Activated naive CD8-positive, alpha-beta T cell treated with anti-CD3 and anti-CD28 coated beads for 36 hours (primary cell): ENCODE measurements at places on chromosomes 12 and 14. TPM values are rescaled to one million over a fixed set of nuclear protein-coding genes. Genes with fewer than 3 reads are reported as not detected.

DNA sequence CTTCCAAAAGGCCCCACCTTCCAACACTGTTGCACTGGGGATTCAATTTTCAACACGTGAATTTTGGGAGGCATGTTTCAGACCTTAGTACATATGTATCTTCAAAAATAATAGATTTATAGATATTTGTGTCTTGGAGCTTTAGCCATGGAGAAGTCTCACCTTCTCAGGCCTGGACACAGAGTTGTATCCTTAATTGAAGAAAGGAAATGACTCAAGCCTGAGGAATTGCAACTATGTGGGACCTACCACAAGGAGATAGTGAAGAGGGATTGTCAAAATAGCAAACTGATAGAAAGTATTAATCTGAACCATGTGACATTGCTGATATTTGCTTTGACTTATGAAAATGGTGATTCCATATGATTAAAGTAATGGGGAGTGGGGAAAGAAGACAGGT, 89.8 kb downstream of the ACSS3 start:
- no peak for DNase-seq

DNA sequence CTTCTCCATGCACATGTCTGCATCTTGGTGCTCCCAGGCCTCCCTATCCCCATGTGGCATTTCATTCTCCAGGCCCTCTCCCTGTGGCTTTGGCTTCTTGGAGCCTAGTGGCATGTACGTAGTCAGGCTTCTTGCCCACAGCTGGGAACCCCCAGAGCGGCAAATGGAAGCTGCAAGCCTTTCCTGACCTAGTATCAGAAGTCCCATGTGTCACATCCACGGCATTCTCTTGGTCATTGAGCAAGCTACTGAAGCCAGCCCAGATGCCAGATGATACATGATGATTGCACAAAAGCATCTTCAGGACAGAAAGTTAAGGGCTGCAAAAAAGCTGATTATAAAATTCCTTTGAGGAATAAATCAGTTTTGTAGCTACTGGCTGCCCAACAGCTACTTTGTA, 154.9 kb downstream of the PELI2 start:
- DNase-seq: no peak

DNA sequence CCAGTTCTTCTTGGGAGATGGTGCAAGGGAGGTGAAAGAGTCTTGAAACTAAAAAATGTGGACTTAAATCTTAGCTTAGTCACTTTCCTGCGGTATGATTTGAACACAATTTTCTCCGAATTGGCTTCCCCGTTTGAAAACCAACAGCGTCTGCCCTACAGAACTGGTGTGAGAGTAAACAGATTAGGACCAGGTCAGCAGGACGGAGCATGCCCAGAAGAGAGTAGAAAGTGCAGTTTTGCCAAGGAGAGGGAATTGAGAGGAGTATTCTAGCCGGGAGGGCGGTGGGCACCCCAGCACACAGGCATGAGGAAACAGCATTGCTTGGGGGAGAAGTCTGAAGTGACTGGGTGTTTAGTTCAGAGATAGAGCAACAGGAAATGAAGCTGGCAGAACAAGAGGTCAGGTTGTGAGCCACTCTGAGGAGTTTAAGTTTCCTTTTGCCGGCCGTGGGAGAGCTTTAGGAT, 927.1 kb downstream of the VRK1 start:
- DNase-seq: peak; percentile 30

DNA sequence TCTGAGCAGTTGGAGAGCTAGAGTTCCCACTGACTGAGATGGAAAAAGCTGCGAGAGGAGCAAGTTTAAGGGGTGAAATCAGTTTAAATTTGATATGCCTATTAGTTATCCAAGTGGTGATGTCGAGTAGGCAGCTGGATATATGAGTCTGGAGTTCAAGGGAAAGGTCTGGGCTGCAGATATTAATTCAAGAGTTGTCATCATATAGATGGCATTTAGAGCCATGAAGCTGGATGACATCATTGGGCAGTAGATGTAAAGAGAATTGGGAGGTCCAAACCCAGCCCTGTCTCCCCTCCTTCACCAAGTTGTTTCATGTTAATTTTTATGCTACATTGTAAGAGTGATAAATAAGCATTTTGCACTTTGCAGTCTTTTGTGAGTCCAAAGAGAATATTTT, 898.1 kb downstream of the GALC start:
- no peak for DNase-seq

- DNase-seq: no peak
These were observed 578 bp downstream of the PPP1R13B start for GRCh38 chr14:103846543-103847450.

DNA sequence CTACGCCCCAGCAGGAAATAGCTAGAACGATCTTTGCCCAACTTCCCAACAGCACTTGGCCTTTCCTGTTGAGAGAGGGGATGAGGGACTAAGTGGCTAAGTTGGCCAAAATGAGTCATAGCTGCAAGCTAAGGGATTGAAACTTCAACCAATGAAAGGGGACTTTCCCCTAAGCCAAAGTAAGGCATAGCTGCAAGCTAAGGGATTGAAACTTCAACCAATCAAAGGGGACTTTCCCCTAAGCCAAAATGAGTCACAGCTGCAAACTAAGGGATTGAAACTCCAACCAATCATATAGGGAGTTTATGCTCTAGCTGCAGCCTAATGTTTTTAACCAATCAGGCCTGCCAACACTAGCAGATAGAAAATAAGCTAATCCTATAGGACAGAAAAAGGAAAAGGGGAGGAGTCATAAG, 100.5 kb upstream of the SSTR1 start:
- peak; percentile 15 for DNase-seq

DNA sequence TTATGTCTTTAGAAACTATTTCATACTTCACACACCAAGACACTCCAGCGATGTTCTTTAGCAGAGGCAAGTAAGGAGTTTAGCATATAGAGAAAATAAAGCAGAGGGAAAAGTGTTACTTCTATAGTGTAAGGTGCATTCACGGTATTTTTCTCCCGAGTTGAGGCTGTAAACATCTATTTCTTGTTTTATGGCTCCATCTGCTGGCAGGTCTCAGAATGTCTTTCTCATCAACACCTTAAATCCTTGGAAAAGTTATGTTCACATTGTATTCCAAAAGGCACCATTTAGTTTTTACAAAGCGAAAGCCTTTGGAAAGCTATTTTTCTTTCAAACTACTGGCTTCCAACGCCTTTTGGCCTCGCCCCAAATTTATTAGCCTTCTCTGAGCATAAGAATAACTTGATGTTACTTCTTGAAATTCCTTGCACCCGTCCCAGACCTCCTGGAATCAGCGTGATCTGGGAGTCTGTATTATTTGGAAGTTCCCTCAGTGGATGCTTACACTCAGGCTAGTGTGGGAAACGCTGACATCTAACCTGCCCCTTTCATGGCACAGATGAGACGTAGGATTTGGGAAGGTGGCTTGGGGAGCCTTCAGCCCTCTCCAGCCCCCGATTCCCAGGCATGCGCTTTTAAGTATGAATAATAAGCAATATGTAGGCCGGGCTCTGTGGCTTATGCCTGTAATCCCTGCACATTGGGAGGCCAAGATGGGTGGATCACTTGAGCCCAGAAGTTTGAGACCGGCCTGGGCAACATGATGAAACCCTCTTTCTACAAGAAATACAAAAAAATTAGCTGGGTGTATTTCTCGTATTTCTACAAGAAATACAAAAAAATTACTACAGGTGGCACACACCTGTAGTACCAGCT, 1.9 kb upstream of the PIWIL1 start:
- DNase-seq: no peak

- DNase-seq: no peak
These were observed 26.2 kb downstream of the FAM177A1 start for GRCh38 chr14:35072226-35072625.

- DNase-seq: no peak
These were observed 17.6 kb downstream of the SOS2 start for GRCh38 chr14:50213795-50214194.

- DNase-seq: no peak
These were observed 8.7 kb downstream of the CLIP1 start for GRCh38 chr12:122413516-122414404.

DNA sequence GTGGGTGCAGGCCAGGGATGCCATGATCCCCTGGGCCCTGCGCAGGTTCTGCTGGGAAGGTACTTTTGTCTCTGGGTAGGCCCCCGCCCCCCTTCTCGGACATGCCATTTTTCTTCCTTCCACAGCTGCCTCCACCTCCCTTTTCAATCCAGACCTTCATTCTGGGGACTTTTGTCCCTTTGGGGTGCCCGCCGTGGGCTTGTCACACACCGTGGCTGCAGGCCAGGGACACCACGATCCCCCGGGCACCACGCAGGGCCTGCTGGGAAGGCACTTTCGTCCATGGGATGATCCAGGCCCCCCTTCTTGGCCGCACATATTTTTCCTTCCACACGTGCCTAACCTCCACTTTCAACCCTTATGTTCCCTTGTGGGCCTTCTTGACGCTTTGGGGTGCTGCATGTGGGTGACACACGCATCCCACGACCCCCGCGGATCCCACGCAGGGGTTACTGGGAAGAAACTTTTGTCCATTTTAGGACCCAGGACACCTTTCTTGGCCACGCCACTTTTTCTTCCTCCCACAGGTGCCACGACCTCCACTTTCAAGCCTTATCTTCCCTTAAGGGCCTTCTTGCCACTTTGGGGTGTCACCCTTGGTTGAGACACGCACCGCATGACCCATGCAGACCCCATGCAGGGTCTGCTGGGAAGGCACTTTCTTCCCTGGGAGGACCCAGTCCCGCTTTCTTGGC, 272.5 kb downstream of the ALG10 start:
- DNase-seq: no peak

- no peak for DNase-seq
These were observed 2.2 kb downstream of the NUDT4 start for GRCh38 chr12:93379981-93380361.

DNA sequence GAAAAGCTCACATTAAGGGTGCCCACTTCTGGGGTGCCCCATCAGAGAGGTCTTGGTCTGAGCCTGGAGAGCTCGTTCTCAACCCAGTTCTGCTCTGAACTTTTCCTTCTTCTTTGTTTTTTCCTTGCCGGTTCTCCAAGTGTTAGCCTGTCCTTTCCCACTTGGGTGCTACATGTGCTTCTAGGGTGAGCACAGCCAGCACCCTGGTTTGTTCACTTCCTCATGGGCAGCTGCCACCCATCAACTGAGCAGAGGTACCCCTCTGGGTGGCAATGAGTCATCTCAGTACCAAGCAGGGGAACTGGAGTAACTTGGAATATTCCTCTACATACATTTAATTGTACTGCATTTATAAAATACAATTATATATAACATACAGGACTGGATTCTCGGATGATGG, 3.9 kb upstream of the SYNE3 start:
- no peak for DNase-seq

DNA sequence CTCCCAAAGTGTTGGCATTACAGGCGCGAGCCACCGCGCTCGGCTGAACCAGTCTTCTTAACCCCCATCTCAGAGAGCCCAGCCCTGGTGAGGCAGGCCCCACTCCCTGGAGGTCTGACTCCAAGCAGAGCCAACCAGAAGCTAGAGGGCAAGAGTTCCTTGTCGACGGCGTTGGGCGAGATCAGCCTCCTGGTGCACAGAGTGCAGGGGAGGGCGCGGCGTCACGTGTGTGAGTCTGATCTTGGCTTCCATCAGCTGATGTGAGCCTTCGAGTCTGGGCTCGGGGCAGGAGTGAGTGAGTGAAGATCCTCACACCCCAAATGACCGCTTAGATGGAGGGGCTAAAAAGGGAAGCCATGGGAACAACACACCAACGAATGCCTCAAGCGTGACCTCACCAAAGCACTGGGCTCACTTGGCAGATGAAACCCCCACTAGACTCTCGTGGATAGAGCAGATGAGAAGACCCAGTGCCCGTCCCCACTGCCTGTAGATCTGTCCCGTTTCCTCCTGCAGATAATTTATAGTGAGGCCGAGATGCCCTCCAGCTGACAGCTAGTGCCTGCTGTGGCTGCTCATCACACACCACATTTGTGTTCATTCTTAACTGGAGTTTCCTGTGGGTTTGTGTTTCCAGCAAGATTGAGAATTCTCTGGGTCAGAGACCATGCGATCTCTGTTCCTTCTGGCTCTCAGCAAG, 28.6 kb upstream of the ADGRD1 start:
- DNase-seq: no peak

- DNase-seq: no peak
These were observed 17.5 kb downstream of the WDR89 start for GRCh38 chr14:63624203-63624602.

- no peak for DNase-seq
These were observed 53.0 kb upstream of the CORO1C start for GRCh38 chr12:108784270-108784669.

DNA sequence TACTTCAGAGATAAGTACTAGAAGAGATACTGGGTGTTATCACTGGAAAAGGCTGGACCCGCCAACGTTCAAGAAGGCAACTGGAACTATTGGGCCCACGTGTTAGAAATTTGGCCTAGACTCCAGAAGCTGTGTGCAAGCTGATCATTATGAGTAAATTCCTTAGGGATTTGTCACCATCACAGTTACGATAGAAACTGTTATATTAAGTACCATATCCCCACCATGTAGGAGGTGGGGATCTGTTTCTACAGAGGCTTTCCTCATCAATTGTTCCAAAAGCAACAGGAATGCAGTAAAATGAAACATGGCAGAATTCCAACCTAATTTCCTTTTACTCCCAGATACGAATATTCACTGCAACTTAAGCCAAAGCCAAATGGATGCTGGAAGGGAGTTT, 170.7 kb downstream of the NOVA1 start:
- no peak for DNase-seq

- no peak for DNase-seq
These were observed 92.9 kb downstream of the SPTSSA start for GRCh38 chr14:34368971-34369647.

- DNase-seq: no peak
These were observed 82.6 kb upstream of the HMGA2 start for GRCh38 chr12:65741656-65742017.

DNA sequence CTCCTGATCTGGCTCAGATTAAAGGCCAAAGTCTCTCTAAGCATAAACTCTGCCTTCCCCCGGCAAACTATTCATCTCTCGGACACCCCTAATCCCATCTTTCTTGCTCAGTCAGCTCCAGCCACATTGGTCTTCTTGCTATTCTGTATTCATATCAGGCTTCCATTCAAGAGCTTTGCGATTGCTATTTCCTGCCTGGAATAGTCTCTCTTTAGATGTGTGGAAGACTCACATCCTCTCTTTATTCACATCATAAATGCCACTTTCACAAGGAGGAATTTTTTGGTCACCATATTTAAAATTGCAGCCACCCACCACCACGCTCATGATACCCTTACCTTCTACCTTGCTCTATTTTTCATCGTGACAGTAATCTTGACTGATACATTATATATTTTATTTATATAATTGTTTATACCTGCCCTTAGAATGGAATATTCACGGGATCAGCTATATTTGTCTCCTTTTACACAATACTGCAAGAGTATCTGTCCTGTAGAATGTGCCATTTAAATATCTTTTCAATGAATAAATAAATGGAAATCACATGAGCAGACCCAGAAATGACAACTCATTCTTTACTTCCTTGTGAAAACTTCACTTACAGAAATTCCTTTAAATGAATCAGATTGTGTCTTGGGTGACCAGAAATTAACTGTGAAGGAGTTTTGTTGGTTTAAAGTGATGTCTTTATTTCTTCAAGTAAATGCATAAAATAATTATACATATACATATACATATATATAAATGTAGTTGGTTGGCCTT, 780.6 kb upstream of the FLRT2 start:
- DNase-seq: no peak

GRCh38 chr14:100388103-100389054, 65.2 kb downstream of the SLC25A47 start:
- no peak for DNase-seq

GPRC5D gene
- total RNA-seq: not detected

CD163 gene
- total RNA-seq: not detected

CPNE6 gene
- not detected for total RNA-seq

PRB3 gene
- not detected for total RNA-seq

VRTN gene
- total RNA-seq: not detected

SLC6A12 gene
- not detected for total RNA-seq

SSPN gene
- total RNA-seq: not detected

RD3L gene
- not detected for total RNA-seq

ADAM21 gene
- total RNA-seq: 0.23 TPM

B4GALNT1 gene
- 1.5 TPM for total RNA-seq

PDZRN4 gene
- not detected for total RNA-seq
